ENCODE measurements at places on chromosomes 5 and 9.

DNA sequence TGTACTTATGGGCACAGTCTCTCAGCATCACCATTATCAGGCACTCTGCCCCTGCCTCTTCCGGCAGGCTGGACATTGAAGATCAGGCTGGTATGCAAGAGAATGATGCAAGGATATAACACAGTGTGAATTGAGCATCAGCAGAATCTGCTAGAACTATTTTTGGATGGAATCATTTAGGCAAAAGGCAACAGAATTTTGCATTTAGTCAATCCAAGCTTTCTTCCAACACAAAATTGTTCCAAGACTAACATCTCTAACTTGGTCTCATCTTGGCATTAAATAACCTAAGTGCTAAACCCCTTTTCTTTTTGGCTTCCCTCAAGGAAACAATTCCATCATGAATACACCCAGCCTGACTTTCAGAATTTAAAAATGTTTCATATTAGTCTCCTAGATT is 339.9 kb downstream of the PRELID2 start:
- DNase-seq = no peak

DNA sequence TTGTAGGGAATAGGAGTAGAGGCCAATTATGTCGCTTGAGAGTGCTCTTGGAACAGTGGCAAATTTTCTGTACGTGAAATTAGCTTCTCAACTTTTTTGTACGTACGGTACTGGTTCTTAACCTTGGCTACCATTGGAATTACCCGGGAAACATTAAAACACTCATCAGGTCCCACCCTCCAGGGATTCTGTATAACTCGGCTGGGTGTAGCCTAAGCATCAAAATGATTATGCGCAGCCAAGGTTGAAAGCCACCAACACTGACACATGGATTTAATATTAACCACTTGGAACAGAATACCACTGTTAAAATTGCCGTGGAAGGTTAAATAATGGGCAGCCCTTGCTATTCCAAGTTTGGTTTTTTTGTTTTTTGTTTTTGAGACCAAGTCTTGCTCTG is 17.4 kb downstream of the DNAJA1 start:
- no peak for DNase-seq

DNA sequence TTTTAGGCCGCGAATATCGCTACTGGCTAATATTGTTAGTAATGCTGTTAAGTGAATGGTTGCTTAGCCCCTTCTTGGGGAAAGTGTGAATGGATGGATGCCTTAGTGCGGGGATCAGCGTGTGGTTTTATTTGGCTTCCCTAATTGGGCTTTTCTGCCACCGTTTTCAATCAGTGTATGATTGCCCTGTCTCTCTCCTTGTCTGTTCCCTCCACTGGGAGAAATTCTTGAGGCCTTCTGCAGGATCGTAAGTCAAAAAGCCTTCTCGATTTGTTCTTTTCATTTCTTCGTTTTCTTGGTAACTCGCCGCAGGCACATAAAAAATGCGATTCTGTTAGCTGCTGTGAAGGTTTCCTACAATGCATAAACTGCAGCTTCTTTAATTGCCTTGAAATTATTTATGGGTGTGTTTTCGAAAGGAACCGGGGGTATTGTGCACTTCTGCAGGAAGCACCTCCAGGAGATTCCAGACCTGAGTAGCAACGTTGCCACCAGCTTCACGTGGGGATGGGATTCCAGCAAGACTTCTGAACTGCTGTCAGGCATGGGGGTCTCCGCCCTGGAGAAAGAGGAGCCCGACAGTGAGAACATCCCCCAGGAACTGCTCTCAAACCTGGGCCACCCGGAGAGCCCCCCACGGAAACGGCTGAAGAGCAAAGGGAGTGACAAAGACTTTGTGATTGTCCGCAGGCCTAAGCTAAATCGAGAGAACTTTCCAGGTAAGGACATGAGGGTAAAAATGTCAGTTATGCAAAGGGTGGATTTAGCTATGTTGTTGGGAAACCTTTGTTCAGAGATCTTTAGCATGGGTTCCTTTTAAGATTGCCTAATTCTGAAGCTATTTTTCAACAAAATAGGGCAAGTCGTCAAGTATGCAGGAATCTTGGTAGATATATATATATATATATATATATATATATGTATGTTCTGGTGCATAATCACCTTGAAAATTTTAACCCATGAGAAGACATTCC is 700 bp downstream of the SKP2 start:
- DNase-seq = peak; percentile 48

DNA sequence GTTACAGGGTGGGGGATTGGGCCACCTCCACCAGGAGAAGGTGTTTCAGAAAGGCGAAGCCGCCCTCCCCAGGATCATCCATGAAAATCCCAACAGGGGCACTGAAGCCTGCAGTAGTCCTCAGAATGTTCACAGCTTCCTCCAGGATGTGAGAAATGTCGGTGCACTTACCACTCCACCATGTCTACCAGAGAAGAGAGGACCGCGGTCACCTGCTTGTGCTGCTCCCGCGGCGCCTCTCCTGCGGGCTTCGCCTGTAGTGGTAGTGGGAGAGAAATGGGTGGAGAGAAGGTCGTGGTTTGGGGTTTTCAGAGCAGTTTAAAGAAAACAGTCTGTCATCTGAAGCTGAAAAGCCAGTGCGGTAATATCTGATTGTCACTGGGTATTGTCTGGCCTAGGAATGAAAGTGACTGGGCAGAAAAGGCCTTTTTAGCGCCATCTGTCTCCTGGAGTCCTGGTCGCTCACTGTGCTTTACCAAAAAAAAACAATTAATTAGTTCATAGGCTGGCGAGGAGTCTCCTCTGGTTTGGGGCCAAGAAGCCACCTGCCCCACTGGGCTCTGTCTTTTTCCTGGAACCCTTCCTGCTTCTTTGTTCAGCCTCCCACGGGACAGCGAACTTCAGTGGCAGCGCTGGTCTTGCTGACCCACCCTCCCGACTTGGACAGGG is 23.0 kb upstream of the PPP1R26 start:
- no peak for DNase-seq

GRCh38 chr5:157252711-157253465 is 13.0 kb upstream of the CYFIP2 start:
- no peak for DNase-seq

DNA sequence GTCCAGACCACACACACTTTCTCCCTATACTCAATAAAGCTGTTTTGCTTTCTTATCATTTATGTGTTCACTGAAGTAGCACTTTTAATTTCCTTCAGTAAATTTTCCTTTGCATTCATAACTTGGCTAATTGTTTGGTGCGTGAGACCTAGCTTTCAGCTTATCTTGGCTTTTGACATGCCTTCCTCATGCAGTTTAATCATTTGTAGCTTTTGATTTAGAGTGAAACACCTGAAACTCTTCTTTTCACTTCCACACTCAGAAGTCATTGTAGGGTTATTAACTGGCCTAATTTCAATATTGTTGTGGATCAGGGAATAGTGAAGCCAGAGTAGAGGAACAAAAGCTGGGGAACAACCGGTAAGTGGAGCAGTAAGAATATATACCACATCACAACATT is 114.7 kb downstream of the ST8SIA4 start:
- no peak for DNase-seq

- DNase-seq = no peak
Observed at GRCh38 chr5:10627160-10627701, 63.4 kb downstream of the ANKRD33B start.

- no peak for DNase-seq
Observed at GRCh38 chr5:100188339-100188738, 346.8 kb upstream of the FAM174A start.

GRCh38 chr9:8600914-8601680 is 801.5 kb upstream of the DMAC1 start:
- no peak for DNase-seq

- no peak for DNase-seq
Observed at GRCh38 chr9:84224246-84224645, 116.3 kb downstream of the SLC28A3 start.

DNA sequence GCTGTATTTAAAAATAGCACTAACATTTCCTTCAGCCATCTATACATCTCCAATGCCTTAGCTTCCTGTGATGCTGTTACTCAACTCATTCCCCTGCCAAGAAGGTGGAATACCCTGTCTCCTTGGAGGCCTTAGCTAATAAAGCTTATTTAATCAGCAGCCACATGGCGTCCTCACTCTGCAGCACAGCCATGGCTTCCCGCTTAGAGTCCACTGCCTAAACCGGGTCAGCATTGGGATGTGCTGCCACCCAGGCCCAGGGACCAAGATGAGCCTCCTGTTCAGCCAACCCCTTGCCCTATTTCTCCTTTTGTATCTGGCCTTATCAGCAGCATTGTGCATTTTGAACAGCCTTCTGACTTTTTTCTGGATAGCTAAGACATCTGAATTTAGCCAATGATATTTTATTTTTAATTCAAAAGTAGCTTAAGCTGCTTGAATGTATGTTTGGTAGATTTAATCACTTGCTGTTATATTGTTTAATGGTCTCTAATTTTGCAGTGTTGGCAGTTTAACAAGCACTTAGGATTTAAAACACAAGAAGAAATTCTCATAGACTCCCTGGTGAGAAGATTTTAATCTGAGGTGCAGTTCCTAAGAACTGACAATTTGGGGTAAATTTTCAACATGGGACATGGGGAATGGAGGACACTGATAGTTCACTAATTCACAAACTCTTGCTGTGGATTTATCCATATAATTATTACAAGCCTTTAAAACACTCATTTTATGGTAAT is 113.0 kb downstream of the RPS23 start:
- no peak for DNase-seq

DNA sequence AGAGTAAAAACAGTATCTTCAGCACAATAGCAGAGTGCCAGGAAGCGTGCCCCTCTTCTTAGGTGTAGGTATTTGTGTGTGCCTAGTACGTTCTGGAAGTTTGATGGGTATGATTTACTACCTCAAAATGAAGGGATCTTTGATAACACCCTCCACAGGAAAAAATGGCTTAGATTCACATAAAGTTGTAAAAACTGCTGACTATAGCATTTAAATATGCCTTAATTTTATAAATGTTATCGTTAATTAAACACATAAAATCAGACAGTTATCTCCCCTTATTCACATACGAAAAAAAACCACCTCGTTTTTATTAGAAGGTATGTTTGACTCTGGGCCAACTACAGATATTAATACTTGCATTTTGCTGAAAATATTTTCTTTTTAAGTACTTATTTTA is 243.6 kb upstream of the TBCA start:
- no peak for DNase-seq

- DNase-seq = no peak
Observed at GRCh38 chr9:124590889-124591641, 83.9 kb upstream of the NR5A1 start.

- no peak for DNase-seq
Observed at GRCh38 chr5:14842117-14842516, 29.5 kb downstream of the ANKH start.

DNA sequence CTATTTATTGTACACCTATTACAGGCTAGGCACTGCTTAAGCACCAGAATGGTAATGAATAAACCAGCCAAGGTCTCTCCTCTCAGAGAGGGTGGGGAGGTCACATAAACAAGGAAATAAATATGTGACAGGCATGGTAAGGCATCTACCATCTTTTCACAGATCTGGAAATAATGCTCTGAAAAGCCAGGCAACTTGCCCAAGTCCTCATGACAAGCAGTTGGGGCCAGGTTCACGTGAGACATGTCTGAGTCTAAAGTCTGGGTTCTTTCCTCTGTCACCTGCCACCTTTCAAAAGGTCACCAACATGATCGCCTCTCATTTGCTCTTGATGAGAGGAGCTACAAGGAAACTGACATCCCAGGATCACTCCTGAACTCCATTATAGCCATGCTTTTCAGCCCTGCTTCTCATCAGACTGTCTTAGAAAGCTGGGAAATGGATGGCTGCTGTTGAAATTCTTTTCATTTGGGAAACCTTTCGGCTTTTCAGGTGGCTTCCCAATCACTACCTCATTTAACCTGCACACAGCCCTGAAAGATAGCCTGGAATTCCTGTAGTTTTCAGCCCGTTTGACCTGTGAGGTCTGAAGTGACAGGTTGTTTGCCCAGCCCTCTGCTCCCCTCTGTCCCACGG is 123.1 kb downstream of the CRB2 start:
- DNase-seq = no peak

GRCh38 chr9:38022995-38023394 is 46.0 kb downstream of the SHB start:
- peak; percentile 28 for DNase-seq

DNA sequence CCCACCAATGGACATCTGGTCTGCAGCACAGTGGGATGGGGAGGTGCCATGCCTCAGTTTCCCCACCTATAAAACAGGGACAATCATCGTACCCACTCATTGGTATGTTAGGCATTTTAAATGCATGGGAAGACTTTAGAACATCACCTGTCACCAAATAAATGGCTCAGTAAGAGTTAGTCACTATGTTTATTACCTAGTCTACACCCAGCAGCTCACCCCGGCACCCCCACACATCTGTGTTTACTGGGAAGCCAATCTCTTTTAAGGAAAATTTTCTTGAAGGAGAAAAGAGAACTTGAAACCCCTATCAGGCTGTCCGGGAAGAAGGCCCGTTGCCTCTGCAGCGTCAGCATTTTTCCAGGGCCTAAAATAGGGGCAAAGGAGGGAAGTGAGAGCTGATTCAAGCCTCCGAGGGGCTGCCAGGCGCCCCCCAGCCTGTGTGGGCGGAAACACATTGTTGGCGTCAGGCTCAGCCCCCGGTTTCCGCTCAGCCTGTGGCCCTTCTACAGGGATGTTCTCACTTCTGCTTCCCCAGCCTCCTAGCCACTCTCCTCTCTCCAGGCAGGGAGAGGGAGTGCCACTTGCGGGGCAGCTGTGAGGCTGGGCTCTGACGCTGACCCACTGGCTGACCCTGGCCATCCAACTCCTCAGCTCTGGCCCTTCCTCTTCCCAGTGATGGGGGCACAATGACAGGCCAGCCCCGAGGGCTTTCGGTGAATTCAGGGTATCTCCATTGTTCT is 4.6 kb downstream of the CSF1R start:
- DNase-seq = no peak

- no peak for DNase-seq
Observed at GRCh38 chr5:180159756-180160155, 49.3 kb downstream of the RASGEF1C start.

GRCh38 chr9:110257956-110258355 is 1.6 kb upstream of the TXN start:
- no peak for DNase-seq

DNA sequence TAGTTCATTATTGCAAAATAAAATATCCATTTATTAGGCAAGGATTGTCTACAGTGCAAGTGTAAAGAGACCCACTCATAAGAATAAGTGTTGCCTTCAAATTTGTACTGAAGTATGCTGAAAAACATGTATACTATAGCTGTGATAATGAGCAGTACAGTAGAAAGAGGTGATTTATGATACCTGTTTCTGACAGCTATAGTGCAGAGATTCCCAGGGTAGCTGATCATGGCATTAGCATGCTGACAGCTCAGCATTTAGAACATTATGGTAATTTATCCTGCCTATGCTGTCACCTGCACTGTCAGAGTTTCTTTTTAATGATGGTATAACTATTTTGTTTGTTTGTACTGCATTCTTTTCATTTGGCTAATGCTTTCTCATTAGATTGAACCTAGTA is 177.6 kb upstream of the TLX3 start:
- no peak for DNase-seq

DNA sequence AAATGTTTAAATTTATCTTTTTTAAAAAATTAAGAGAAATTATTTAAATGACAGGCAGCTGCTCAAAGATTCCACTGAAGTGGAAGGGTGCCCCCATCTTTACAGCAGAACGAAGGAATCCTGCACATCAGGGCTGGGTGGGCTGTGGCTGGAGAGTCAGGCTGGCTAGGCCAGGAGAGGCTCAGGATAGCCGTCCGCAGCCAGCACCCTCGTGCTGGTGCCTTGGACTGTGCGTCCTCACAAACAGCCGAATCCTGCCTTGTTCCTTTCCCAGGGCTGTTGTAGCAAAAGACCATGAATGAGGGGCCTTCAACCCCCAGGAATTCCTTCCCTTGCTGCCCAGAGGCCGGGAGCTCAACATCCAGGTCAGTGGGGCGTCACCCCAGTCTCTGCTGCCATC is 64.6 kb upstream of the FCN1 start:
- DNase-seq = no peak
